GM04504 (cell line): ENCODE measurements at places on chromosomes 5 and 9.

GRCh38 chr5:132901036-132901435 lies 27.6 kb downstream of the LEAP2 start:
- DNase-seq, result no peak

DNA sequence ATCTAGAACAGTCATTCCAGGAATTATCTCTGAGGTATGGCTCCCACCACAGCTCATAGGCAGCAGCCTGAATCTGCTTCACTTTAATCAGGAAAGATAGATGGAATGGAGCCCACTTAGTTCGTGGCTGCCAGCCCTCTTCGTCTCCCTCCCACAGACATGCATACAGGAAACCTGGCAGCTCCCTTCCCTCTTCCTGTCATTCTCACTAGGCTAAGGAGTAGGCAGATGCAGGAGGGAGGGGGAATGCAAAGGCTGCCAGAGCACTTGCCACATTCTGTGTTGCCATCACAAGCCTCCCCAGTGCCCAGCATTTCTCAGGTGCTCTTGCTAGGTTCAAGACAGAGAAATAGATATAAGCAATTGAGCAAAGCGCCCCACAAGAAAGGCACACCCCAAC lies 378.9 kb downstream of the ELAVL2 start:
- DNase-seq, result no peak

DNA sequence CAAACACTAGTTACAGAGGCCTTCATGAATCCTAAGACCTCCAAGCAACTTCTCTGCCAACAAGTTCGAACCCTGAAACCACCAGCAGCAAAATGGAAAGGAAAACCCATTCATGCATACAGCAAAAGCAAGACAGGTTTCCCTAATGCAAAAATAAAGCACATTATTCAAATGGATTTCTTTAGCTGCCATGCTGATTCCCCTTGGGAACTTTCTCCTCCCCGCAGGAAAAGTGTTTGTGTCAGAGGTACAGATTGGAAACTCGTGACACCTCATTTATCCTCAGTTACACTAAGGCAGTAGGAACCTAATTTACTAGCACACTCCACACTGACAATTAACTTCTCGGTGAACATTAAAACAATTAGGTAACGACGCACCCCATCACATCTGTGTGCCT lies 63.4 kb downstream of the TLE1 start:
- DNase-seq, result no peak

GRCh38 chr5:122844910-122845228 lies 544 bp upstream of the SNX24 start:
- no peak for DNase-seq

DNA sequence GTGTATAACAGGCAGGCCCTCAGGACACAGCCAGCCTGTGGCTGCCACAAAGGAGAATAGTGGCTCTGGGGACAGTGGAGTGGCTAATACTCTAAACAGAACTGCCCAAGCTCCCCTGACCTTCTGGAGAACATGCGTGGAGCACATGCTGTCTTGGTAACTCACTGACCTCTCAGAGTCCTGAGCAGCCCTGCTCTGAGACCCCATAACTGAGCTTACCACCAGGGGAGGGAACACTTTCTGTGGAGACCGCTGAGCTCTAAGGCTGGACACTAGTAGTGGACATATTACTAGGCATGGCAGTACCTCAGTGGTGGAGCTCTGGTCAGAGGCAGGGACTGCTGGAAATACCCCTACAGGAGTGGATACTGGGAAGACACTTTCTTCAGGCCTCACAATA lies 60.2 kb upstream of the SPTLC1 start:
- no peak for DNase-seq

DNA sequence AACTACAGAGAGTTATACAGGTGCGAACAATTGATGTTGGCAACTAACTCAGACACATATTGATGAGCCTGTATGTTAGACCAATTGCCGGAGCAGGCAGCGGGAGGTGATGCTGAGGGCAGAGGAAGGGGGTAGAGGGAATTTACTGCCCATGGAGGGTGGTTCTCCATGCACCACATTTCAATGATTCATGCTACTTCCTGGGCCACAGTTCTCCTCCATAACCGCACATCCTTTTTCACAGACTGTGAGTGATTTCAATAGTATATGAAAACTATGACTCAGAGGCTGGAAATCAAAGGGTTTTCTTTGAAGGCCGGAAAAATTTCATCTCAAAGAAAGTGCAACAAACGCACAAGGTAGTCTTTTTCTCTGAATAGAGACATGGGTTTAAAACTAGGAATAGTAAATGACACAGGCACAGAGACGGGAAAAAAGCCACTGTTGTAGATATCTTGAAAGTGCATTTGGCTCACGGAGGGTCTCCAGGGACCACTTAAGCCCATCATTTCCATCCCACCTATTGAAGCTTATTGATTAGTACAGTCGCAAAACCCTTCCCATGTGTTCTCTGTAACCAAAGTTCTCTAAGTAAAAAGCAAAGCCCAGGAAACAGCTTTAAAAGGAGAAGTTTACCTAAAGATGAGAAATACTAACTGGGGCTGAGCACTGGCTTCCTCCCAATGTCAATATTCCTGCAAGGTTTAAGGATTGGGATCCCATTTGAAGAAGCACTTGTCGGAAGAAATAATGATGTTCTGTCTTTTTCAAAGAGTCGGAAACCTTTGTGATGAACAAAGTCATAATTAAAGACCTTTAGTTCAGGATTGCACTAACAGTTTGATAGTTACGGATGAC lies 28.0 kb upstream of the ADAM19 start:
- peak; percentile 64 for DNase-seq

- no peak for DNase-seq
Observed at GRCh38 chr5:1103505-1104326, 8.1 kb downstream of the SLC12A7 start.

DNA sequence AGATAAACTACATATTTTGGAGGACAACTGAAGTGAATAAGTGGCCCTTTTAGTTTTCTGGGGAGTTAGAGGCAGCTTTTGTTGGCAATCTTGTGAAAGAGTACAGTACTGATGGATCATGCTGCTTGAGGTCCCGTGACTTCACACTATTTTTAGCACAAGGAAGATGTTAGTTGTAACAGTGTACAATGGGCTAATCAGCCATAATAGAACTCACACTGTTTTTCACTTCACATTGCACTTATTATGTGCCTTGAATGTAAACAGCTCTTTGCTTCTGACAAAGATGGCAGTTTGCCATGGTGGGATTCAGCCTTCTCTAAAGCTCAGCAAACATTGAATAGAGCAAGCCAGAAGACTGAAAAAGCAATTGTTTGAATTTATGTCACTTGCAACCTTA lies 176.7 kb upstream of the ZNF608 start:
- DNase-seq, result no peak

GRCh38 chr5:90557871-90558270 lies 726 bp upstream of the ADGRV1 start:
- DNase-seq, result no peak

DNA sequence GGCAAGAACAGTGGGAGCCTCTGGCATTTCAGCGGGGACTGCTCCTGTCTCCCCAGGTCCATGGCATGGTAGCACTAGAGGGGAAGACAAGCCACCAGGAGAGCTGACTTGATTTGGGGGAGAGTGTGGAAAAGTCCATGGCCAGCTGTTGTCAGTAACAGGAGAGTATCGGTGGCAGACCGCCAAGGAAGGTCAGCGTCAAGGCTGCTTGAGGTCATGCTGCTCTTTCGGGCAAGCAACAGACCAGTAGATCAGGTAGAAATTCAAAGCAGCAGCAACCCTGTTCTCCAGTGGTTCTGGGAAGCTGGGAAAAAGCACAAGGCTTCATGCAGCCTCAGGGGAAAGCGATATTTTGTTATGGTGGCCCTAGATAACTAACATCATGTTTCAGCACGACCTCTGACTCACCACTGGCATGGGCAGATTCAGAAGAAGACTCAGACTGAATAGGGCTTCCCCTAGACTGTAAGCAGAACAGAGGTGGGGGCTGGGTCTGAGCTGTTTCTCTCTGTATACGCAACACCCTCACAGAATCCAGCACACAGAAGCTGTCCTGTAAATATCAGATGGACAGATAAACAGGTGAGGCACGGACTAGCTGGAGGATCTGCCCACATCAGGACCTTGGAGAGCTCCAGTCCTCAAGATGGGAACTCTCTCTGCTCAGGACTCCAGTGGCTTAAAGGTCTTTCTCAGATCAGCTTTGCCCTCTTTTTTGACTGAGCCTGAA lies 35.2 kb upstream of the PLEKHG4B start:
- no peak for DNase-seq

DNA sequence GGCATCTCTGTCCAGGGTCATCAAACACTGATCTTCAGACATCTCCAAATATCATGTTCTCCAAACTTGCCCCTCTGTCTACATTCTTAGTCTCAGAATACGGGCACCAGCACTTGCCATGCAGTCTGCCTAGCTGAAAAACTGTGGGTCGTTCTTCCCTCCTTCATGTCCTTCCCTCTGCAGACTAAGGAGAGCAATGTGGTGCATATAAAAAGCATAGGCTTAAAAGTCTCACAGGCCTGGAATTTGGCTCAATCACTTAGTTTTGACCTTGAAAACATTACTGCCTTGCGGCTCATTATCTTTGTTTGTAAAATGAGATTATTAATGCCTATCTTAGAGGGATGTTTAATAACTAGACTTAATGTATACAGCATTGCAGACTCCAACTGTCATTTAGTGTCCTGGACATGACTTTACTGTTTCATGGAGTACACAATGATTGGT lies 362.8 kb downstream of the NPR3 start:
- no peak for DNase-seq

DNA sequence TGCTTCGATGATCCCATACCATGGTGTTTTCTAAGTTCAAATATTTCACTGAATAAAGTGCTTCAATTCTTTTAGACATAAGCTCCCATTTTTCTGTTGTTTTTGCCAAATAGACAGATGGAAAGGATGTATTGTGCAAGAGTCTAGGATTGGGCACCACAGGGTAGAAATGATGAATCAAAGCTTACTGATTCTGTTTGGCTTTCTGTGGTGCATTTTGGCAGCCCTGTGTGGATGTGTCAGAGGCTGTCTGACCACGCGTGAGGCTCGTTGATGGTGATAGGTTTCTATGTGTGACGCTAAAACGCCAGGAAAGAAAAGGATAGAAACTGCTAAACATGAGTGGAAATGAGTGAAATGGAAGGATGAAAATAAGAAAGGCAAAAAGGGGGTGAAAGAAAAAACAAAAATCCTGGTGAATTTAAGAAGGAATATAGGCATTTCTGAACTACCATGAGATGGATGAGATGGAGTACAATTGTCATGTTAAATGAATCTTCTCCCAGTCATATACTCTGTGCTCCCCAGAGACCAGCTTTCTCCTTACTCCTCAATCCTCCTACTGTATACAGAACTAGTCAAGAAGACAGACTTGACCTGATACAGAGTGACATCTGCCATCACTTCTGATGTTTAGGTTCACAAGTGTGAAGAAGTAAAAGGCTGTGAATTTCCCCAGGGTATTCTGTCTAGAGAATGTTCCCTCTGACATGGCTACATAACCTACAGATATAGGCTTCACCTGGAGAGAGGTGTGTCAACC lies 54.4 kb downstream of the ANKH start:
- DNase-seq, result peak; percentile 87
